ENCODE measurements at places on chromosomes 5 and 9.

DNA sequence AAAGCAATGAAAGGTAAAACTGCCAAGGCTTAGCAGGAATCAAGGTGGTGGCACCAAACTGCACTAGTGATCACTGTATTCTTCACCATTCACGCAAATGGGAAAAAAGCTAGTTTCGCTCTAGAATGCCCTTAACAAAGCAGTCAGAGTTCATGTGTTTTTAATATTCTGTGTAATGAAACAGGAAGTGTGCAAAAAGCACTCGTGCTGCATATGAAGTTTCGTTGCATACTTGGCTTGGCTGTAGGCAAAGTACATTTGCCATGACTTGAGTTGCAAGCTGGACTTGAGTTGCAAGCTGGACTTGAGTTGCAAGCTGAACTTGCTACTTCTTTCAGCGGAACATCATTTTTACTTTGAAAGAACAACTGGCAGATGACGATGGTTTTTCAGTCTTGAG is 55.4 kb downstream of the FOXI1 start:
- no peak for DNase-seq

DNA sequence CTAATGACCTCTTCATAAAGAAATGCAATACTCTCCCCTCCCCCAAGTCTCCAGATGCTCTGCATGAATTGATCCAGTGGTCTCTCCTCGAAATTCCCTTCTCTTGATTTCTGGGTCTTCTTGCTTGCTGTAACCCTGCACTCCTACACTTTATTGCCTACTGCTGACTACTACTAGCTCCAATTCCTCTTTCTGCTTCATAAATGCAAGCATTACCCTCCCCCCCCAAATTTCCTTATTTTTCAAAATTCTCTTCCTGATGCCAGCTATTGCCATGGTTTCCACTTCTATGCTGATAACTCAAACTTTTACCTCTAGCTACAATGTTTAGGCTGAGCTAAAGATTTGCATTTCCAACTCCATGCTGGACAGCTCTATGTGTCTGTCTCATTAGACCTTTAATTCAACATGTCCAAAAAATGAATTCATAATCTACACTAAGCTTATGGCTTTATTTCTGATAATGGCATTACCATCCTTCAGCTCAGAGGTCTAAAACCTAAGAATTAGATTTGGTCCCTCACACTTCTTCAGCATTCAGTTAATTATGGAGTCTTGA is 1.4 kb downstream of the ZBTB26 start:
- no peak for DNase-seq

- peak; percentile 33 for DNase-seq
These were observed 118.4 kb upstream of the PRSS3 start for GRCh38 chr9:33676746-33677505.

DNA sequence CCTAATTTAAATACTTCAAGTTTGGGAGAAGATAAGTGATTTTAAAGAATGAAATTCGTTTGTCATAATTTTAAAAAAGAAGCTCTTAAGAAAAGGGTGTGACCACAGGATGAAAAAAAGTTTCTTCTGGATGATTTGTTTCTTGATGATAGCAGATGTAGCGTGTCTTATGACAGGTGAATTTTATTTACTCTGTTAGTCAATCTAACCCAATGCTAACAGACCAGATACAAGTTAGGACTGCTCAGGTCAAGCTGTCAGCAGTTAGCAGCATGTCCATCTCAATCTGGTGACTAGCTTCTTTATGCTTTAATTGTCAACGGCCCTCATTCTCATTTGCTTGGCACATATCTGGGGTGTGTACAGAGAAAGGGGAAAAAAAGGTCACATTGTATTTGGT is 456.0 kb downstream of the BNC2 start:
- DNase-seq = no peak

- no peak for DNase-seq
These were observed 81.6 kb upstream of the CKMT2 start for GRCh38 chr5:81151546-81151945.

DNA sequence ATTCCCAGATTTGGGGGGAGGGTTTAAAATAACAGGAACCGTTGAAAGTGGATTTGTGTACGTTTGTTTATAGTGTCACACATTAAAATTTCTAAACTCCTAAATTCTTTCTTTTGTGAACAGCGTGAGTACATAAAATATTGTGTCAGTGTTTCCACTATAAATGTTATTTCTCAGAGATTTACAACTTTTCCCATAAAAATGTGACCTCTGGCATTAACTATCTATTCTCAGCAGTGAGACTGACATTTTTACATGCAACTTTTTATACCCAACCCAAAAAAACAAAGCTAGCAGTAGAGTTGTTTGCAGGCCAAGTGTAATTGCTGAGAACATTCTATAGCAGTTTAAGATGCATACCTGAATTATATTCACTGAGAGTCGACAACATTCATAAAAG is 757.0 kb upstream of the ADAMTS16 start:
- no peak for DNase-seq

DNA sequence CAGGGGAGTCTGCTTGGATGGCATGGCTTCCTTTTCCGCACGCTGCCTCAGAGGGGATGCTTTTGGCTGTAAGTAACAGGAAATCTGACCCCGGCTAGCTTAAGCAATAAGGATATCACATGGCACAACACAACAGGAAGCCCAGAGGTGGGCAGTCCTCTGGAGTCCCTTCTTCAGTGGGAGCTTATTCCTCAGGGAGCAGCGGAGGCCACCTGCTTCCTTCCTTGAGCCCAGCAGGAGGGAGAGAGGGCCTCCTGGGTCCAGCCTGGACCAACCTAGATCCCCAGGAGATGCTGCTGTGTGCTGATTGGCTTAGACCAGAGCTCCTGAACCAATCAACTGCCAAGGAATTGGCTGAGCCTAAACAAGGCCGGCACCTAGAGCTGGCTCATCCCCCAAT is 66.3 kb downstream of the C9orf50 start:
- DNase-seq = no peak

DNA sequence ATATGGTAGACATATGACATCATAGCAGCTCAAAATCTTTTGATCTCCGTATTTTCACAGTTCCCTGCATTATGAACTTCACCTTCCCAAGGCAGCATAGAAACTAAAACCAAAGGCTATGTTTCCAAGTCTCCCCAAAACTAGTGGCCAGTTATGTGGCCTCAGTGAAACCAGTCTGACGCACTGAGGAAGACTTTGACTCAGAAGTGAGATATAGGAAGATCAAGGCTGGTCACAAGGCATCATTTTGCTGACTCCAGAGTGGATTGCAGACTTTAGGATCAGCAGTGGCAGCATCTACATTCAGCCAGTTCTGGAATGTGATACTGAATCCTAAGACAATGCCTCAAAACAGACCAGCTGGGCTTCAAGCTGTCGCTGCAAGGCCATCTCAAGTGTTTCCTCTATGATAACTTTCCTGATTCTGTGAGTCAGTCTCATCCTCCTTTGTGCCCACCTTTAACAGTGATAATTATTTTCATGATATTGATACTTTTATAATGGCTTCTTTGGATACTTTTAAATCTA is 34.4 kb upstream of the ELL2 start:
- DNase-seq = no peak

DNA sequence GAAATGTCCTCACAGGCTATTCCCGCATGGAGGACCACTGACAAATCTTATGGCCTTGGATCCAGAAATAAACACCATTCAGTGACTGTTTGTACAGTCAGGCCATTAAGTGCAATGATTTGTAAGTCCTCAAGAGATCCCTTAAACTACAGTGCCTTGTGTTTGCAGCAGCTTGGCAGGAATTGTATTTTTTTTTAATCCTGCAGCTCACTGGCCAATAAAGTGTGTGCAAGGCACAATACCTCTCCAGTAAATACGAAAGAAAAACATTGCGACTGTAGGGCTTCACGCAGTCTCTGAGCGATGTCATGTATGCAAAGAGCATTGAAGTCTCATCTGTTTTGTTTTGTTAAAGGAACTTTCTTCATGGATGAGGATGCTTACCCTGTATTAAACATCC is 74.2 kb upstream of the TUSC1 start:
- DNase-seq = no peak

- DNase-seq = no peak
These were observed 7.2 kb downstream of the PTBP3 start for GRCh38 chr9:112326194-112326593.

GRCh38 chr5:155085282-155085989 is 71.9 kb downstream of the KIF4B start:
- no peak for DNase-seq

- no peak for DNase-seq
These were observed 9.9 kb downstream of the DOLK start for GRCh38 chr9:128937310-128938165.

DNA sequence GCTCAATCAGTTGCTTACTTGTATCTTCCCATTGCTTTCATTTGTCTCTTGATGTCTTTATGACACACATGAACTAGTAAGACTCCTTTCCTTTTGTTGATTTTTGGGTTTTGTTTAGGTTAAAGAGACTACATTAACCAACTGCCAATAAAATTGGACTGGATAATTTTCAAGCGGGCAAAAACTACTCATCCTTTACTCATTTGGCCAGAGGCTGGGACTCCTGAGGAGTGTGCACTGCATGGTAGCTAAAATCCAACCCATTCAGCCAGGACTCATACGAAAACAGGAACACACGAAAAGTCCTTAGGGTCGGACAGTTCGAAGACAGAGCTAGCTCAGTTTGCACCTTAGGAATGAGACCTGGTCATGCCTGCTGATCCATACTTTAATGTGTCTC is 6.0 kb downstream of the SLC46A2 start:
- no peak for DNase-seq

DNA sequence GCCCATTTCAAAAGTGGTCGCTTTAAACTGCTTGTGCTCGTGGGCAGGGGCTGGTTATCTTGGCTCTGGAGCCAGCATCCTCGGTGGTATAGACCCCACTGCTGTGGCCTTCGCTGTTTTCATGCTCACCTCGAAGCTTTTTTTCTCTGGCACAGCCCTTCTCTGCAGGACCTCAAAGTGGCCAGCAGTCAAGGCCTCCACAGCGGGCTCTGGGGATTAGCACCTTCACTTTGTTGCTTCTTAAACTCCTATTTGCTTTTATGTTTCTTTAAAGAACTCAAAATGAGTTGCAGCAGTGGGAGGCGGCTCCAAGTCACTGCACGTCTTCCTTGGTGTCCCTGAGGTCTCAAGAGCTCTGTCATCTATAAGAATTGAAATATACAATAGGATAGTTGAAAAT is 165.1 kb downstream of the CACNA1B start:
- DNase-seq = no peak

DNA sequence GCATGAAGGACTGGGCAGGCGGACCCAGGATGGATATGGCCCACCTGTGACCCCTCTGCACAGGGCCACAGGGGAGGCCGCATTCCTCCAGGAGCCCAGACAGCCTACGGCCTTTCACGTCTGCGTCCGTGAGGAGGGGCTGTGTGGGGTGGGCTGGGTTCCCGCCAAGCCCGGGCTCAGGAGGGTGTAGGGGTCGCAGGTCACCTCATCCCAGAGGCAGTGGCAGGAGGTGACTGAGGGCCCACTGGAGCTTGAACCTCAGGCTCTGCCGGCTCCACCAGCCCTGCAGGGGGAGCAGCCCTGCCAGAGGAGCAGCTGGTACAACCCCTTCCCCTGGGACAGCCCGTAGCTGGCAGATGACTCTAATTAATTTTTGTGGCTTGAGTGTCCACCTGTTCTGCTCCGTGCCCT is 40.7 kb upstream of the CACNA1B start:
- DNase-seq = no peak

DNA sequence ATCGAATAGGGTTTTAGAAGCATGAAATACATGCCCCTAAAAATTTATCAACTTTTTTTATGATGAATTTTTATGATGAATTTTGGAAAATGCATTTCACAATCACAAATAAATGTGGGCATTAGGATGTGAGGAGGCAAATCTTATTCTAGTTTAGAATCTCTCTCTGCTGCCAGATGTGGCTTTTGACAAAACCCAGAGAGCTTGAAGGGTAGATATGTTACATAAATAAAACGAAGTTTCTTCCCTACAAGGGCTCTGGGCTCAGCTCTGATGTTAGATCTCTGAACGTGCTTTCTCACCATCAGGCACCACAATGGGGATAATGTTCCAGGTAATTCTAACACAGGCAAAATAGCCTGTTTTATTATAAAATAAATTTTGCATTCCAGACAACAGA is 102.3 kb upstream of the ADAMTSL1 start:
- DNase-seq = no peak

DNA sequence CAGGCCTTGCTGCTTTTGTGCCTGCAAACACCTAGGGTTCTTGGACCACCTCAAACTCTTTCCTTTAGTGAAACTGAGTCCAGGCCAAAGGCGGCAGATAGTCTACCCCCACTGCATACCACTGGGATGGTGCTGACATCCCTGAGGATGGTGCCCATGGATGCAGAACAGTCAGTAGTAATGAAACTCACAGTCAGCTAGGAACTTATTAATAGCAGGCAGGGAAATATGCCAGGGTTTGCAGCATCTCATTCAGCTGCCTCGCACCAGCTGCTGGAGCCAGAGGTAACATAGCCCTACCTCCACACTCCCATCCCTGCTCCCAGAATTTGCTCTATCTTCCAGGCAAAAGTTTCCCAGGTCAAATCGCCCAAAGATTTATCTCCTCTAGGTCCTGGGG is 189.1 kb downstream of the SREK1 start:
- no peak for DNase-seq

DNA sequence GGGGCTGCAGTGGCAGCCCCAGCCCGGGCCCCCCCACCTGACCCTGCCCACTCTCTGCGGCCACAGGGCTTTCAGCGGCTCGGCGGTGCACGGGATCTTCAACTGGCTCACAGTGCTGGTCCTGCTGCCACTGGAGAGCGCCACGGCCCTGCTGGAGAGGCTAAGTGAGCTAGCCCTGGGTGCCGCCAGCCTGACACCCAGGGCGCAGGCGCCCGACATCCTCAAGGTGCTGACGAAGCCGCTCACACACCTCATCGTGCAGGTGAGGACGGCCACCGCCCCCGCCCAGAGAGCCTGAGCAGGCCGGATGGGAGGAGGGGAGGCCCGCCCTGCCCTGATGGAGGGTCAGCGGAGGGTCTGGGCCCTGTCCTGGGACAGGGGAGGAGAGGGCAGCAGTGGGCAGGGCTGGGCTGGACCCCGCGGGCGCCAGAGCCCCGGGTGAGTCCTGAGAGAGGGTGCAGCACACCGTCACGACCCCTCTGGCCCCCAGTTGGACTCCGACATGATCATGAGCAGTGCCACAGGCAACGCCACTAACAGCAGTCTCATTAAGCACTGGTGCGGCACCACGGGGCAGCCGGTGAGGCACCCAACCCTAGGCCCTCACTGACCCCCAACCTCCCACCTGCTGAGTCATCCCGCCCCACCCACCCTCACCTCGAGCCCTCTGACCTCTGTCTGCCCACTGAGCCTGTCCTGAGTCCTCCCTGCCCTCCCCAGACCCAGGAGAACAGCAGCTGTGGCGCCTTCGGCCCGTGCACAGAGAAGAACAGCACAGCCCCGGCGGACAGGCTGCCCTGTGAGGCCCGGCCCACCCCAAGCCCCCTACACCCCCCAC is 2.7 kb downstream of the SLC34A3 start:
- DNase-seq = no peak

GRCh38 chr5:14489643-14490042 is 91.9 kb upstream of the OTULINL start:
- DNase-seq = no peak

All from DMS79 treated with DMSO at 0.1 percent for 48 hours (cell line).